ENCODE measurements at places on chromosomes 6 and 20. TPM values are rescaled to one million over a fixed set of nuclear protein-coding genes. Genes with fewer than 3 reads are reported as not detected.
A peak's percentile ranks its signal among the peaks of the same experiment; 100 is the strongest.

- DNase-seq = no peak
These were observed 33.3 kb upstream of the CITED2 start for GRCh38 chr6:139407718-139408222.

DNA sequence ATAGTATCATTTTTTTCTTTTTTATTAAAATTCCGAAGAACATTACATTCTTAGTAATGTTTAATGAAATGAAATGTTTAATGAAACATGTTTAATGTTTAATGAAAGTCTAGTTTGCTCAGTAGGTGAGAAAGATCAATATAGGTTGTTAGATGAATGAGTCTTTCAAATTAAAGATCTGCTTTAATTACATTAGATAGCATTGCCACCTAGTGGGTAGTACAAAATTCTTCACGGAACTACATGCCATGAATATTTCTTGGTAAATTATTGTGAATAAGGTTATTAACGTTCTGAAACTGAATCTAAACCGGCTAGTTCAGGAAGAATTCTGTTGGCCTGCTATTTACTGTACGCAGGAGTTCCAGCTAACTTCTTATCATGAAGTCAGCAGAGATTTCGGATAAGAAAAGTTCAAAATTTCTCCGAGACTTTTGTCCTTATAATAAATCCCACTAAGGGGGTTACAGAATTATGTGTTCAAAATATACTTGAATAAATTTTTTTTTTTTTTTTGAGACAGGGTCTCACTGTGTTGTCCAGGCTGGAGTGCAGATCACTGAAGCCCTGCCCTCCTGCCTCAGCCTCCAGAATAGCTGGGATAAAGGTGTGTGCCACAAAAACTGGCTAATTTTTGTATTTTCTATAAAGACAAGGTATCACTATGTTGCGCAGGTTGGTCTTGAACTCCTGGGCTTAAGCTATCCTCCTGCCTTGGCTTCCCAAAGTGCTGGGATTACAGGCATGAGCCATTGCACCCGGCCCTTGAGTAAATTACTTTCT lies 7.9 kb upstream of the GMNN start:
- no peak for DNase-seq

GRCh38 chr6:37309046-37309445 lies 44.7 kb upstream of the RNF8 start:
- no peak for DNase-seq

DNA sequence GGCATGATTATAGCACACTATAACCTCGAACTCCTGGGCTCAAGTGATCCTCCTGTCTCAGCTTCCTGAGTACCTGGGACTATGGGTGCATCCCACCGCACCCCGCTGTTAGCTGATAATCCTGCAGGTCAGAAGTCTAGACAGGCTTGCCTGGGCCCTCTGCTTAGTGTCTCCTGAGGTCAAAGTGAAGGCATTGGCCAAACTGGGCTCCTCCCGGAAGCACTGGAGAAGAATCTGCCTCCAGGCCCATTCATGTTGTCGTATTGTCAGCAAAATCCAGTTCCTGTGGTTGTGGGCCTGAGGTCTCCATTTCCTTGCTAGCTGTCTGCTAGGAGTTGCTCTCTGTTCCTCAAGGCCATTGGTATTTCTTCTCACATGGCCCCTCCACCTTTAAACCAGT lies 6.3 kb upstream of the MROH8 start:
- no peak for DNase-seq

DNA sequence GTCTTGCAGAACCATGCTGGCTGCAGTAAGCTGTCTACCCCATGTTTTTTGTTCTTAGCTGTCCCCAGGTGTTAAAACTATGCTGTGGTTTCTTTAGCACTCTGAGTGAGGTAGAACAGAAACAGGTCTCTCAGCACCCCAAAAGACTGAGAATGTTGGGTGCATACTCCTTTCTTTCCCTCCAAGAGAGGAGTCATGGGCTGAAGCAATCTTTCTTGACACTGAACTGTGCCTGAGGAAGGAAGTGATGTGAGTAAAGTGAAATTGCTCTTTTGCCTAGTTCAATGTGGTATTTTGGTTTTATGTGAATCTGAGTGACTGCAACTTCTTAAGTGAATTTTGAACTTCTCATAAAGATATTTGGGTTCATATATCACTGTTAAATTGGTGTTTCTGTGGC lies 138.0 kb upstream of the MCHR2 start:
- no peak for DNase-seq

- DNase-seq = no peak
These were observed 27.6 kb downstream of the TREML4 start for GRCh38 chr6:41255638-41256246.

GRCh38 chr6:134741200-134741536 lies 208.7 kb downstream of the ALDH8A1 start:
- DNase-seq = peak; percentile 60

- no peak for DNase-seq
These were observed 153.4 kb downstream of the FAXC start for GRCh38 chr6:99195986-99196655.

- DNase-seq = no peak
These were observed 126.5 kb upstream of the ESR1 start for GRCh38 chr6:151680846-151681432.

DNA sequence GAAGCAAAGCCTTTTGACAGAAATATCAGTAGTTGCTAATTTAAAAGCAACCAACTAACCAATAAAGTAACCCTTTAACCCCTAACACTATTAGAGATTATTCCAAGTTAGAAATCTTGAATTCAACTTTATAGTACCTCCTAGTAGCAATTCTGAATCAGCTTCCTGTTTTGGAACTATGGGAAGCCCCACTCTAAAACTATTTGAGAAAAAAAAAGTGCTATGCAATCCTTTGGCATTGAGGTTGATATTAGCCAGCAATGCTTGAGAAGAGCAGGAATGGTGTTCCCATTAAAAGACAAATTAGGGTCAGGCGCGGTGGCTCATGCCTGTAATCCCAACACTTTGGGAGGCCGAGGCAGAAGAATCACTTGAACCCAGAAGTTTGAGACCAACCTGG lies 306.2 kb upstream of the ZFP64 start:
- DNase-seq = no peak

GRCh38 chr6:2528156-2528555 lies 222.6 kb downstream of the MYLK4 start:
- no peak for DNase-seq

GRCh38 chr6:124967444-124967843 lies 5.2 kb downstream of the RNF217 start:
- no peak for DNase-seq

- DNase-seq = no peak
These were observed 131.1 kb upstream of the SGK1 start for GRCh38 chr6:134449004-134449403.

GRCh38 chr20:40797425-40797824 lies 108.4 kb upstream of the MAFB start:
- DNase-seq = peak; percentile 17

GRCh38 chr20:14724036-14724435 lies 386.6 kb upstream of the FLRT3 start:
- no peak for DNase-seq

- DNase-seq = no peak
These were observed 127.7 kb upstream of the CST7 start for GRCh38 chr20:24821391-24821790.

- DNase-seq = no peak
These were observed 159.6 kb downstream of the MTHFD1L start for GRCh38 chr6:151025076-151025475.

DNA sequence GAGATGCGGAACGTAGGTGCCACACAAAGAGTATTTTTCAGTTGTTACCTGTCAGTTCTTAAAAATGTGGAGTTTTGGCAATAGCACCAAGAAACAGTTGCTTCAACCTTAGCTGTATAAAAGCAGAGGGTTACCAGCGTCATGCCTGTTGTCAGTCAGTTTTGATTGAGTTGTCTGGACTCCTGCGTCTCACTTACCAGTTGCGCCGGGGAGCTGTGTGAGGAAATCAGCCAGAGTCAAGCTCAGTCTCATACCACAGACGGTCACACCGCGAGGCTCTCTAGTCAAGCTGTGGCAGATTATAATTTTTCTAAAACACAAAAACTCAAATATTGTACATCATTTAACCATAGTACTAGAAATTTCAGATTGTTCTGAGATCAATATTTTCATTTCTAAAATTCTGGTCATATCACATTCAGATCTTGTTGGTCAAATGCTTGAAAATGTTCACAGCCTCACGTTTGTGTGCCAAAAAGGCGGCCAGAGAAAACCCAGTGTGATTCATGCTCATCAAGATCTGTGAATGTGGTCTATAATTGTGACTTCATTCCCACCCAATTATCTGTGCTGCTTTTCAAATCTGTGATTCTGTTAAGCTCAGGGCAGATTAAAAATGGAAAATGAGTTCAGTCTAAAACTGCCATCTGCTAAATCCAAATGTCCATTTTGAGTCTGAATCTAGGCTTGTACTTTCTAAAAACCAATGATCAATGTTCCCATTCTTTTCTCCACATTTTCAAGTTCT lies 37.5 kb downstream of the SASH1 start:
- no peak for DNase-seq

GRCh38 chr6:151257985-151258445 lies 18.2 kb downstream of the AKAP12 start:
- DNase-seq = no peak

- no peak for DNase-seq
These were observed 8.9 kb downstream of the FAM217B start for GRCh38 chr20:59948828-59949720.

DNA sequence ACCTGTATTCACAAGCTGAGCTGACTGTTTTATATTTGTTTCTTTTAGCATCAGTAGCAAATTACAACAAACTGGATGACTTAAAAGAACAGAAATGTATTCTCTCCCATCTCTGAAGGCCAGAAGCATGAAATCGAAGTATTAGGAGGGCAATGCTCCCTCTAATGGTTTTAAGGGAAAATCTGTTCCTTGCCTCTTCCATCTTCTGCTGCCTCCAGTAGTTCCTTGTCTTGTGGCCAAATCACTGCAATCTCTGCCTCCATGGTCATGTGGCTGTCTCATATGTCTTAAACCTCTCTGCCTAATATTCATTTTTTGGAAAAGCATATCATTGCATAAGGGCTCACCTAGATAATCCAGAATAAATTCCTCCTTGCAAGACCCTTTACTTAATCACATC lies 25.2 kb upstream of the ASCC3 start:
- DNase-seq = no peak

Gene ELOVL4
- total RNA-seq = 11.0 TPM

Gene SMLR1
- total RNA-seq = not detected

Gene TDRD6
- 0.44 TPM for total RNA-seq

Gene INSM1
- total RNA-seq = 0.50 TPM

Gene C20orf202
- 0.99 TPM for total RNA-seq

Gene HAO1
- total RNA-seq = not detected

Data from spinal cord (tissue), 10 donors.